ENCODE measurements at places on chromosomes 11 and 22.

GRCh38 chr11:16512899-16513241 is 156.5 kb upstream of the SOX6 start:
- DNase-seq = no peak

DNA sequence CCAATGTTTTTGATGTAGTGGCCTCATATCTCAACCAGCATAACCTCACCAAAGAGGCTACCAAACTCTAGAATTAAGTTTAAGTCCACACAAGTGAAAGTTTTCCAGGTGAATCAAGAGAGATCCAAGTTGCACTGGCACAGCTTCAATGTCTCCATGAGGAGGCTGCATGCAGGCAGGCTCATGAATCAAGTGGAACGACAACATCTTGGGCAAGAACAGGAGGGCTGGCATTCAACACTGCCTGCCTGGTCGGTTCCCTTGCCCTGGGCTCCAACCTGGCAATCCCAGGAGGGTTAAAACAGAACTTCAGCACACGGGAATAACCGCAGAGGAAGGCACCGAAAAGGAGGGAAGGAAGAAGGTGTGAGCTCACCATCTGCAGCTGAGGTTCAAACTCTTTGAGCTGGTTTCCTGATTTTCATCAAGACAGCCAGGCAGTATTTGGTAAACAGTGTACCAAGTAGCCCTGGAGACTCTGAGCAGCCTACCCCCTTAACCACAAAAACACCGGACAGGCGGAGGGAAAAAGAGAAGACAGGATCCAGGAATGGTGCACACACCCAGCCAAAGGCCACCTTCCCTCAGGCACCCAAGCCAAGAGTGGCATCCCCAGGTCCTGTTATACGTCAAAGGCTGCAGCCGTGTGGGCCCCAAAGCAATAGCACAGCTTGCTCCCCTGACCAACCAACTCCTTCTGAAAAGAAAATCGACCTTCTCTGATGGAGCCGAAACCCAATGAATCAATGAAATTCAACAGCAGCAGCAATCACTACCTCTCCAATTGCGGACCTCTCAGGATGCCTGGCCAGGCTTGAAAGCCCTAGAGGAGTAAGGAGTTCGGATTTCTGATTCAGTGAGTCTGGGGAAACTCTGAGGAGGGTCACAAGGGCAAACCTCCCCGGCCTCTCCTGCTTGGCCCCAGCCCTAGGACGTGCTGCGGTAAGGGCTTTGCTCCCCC is 1.3 kb downstream of the PACSIN2 start:
- no peak for DNase-seq

DNA sequence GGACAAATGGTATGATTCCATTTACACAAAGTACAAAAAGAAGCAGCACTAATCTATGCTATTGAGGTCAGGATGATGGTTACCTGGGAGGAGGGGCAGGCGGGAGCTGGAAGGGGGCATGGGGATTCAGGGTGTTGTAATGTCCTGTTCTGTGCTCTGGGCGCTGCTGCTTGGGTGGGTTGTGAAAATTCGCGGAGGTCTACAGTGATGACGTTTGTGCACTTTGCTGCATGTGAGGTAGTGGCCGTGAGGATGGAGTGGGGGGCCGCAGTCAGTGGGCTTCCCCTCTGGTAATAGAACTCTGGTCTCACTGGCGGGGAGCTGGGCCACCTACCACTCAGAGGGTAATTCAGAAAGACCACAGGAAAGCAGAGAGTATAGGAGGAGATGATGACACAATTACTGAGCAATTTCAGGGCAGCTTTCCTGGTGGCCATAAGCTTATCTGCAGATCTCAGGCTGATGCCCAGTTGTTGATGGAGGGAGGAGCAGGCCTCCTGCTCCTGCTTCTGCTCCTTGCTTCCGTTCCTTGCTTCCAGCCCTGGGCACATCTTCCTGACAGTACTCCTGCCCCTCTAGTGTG is 121.5 kb downstream of the CEP164 start:
- no peak for DNase-seq

- DNase-seq = no peak
Observed at GRCh38 chr22:39946126-39946502, 14.1 kb upstream of the TMA7B start.

DNA sequence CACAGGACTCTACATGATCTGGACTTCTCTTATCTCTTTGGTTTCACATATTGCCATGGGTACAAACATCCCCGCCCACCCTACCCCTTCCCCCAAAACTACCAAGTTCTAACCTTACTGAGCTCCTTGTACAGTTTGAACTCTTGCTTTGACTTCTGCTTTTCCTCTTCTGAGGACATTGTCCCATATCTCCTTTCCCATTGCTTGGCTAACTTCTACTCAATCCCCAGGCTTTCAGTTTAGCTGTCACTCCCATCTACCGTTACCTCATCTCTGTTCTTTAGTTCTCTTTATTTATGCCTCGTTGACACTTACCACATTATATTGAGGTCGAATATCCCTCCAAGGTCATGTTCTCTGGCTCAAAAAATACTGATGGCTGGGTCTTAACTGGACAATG is 393.5 kb upstream of the CADM1 start:
- no peak for DNase-seq

DNA sequence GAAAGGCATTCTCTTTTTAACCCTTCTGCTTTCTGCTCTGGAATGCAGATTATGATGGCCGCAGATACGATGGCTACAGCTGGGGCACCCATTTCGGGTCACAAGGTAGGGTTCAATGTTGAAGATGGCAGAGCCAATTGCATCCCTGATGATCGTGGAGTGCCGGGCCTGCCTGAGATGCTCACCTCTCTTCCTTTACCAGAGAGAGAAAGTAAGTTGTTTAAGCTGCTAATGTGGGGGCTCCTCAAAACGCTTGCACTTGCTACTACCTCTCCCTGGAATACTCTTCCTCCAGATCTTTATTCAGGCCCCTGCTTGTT is 50.8 kb upstream of the PRDM11 start:
- no peak for DNase-seq

GRCh38 chr11:73374151-73374550 is 2.0 kb upstream of the RELT start:
- DNase-seq = no peak

- no peak for DNase-seq
Observed at GRCh38 chr11:73186294-73186850, 31.7 kb upstream of the P2RY2 start.

- no peak for DNase-seq
Observed at GRCh38 chr11:2289350-2289749, 12.4 kb downstream of the C11orf21 start.

DNA sequence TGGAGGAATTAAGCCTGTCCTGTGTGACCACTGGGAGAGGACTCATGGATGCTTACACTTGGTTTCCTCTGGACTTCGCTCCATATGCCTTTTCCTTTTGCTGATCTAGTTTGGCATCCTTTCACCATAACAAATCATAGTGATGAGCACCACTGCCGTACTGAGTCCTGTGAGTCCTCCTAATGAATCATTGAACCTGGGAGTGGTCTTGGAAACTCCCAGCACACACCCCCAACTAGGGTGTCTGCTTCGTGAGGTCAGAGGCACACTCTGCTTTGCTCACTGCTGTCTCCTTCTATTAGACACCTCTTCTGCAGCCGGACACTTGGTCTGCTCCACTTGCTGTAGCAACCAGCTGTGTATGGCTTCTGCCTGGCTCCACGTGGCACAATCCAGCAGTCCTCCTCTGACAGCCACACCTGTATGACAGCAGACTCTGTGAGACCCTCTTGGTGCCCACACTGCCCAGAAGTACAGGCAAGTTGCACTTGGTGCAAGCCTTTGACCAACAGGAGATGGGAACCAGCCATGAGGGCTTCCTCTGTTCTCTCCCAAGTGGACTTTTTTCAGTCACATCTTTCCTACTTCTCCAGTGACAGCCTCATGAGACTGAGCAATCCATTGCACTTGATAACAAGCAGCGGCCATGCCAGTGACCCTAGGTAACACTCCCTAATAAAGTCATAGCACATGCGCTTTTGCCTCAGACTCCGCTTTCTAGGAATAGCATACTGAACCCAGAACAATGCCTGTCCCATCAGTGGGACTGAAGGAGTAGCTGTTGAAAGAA is 65.0 kb upstream of the HMGXB4 start:
- DNase-seq = no peak

- DNase-seq = no peak
Observed at GRCh38 chr11:132925825-132926469, 606.4 kb downstream of the OPCML start.

- peak; percentile 24 for DNase-seq
Observed at GRCh38 chr11:96155627-96156378, 187.2 kb downstream of the MAML2 start.

DNA sequence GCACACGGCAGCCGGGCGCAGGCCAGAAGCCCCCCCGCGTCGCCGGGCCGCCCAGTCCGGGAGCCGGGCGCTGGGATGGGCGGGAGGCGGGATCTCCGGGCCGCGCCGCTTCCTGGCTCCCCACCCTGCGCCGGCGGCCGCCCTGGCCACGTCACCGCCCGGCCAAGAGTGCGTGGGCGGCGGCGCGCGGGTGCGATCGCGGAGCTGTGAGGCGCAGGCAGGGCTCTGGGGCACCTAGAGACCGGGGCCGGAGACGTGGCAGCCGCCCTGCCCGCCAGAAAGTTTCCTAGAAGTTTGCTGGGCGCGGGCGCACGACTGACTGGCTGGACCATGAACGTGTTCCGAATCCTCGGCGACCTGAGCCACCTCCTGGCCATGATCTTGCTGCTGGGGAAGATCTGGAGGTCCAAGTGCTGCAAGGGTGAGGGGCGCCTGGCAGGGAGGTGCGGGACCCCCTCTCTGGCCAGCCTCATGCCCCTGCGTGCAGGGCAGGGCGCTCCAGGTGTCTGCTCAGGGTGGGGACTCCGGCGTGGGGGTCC is at the start of gene KDELR3:
Gene KDELR3 (plus strand): TSS at position 193 of the 539 bp plus-strand sequence. CDS start 138 bp downstream, at position 331.
- DNase-seq = peak; percentile 31

- no peak for DNase-seq
Observed at GRCh38 chr22:35928285-35928798, 100.3 kb downstream of the RBFOX2 start.

DNA sequence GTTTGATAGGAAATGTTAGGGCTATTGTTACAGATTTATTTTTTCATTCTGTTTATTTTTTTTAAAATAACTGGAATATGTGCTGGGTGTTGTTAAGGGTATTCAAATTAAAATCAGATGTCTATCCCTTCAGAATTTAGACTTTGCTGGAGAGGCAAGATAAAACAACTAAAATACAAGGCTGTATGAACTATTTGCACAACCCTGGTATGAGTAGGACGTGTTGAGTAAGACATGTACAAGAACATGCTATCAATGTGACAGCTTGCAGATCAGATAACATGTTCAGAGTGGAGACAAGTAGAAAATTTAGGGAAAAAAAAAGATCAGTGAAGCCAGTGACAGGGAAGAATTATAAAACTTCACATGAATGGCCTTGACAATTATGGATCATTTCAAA is 853.5 kb downstream of the METTL15 start:
- no peak for DNase-seq

GRCh38 chr11:17931595-17931994 is 81.3 kb downstream of the SERGEF start:
- DNase-seq = no peak

DNA sequence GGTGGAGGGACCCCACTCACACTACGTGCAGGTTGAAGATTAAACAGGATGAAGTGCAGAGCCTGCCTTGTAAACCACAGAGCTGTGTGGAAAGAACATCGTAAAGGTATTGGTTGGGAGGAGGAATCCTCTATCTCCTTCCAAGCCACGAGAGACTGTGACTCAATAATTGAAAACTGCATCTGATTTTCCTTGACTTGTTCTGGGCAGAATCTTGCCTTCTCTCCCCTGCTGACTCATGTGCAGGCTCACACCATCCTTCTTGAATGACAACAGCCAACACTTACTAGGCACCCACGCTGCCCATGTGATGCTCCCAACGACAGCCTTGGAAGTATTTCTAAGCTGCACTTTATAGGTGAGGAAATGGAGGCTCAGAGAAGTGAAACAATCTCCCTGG is 563.0 kb downstream of the MIAT start:
- DNase-seq = no peak

DNA sequence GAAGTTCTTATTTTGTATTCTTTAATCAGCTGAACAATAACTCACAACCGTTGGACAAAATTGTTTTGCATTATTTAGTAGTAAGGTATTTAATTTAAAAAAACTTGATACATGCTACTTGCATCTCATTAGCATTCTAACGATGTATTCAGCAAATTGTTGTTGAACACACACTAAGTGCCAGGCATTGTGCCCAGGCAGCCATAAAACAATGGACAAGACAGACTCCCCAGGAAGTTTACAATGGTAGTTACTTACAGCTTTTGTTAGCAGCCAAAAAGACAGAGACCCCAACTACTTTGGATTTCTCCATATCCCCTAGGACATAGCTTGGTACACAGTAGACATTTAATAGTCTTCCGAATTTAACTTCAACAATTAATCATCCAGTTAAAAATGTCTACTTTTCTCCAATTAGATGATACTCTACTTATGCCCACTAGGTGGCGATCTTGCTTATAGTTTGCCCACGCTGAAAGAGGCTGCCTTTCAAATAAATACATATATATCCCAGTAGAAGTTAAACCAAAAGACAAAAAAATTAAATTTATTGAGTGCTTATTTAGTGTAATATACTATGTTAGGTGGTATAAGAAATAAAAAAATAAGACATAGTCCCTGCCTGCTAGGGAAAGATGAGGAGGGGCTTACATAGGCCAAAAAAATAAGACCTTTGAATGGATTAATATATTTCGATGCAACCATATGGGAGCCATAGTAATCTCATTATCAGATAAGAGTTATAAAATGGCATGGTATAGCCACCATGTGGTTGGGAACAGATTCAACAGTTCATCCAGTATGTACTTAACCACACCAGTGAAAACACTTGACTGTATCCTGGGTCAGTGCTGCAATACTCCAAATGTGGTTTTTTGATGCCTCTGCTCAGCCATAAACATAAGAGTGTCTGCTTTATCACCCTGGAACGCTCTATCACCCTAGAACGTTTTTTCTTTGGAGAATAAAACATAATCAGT is 2.0 kb upstream of the FJX1 start:
- DNase-seq = peak; percentile 47

DNA sequence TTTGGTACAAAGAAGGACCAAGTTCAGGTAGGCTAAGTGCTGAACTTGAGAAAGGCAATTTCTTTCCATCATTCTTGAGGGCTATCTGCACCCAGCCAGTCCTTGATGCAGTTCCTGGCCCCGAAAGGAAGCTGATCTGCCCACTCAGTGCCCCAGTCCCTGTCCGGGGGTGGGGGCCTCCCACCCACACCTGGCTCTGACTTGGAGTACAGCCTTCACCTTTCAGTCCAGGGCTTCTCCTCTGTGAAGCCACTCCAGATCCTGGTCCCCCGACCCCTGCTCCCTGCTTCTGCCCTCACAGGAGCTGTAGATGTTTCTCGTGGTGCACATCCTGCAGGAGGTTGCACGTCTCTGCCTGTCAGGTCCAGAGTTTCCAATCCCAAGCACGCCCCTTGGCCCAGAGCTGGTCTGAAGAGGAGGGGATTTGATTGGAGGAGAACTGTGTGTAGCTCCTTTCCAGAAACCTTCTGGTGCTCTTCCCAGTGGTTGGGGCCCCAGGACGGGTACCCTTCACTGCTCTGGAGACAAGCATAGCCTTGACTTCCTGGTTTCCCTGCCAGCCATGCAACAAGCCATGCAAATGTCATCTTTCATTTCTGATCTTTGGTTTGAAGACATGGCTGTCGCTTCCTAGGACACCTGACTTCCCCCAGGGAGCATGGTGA is 75.3 kb downstream of the BCR start:
- DNase-seq = no peak
